Omental fat pad (tissue), 4 donors: ENCODE measurements at places on chromosomes 5 and 9. TPM values are rescaled to one million over a fixed set of nuclear protein-coding genes. Genes with fewer than 3 reads are reported as not detected.

Gene GAPT
- total RNA-seq = 1.1 TPM

Gene PCDHB13
- total RNA-seq = 3.6 TPM

DNA sequence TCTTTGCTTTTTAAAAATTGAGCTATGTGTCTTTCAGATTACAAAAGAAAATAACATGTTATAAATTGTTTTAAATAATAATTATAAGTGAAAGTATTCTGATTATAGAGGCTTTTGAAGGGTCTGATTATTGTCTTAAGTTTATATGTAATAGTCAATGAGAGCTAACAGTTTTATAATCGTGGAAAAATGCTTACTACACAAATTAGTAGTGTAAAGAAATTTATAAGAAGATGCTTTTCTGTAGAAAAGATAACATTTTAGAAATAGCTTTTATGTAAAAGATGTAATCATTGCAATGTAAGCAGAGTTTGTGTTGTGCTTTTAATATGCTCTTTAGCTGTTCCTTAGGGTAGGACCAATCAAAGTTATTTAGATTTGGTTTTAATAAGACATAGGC, 18.6 kb downstream of the RBM27 start:
- DNase-seq = no peak

DNA sequence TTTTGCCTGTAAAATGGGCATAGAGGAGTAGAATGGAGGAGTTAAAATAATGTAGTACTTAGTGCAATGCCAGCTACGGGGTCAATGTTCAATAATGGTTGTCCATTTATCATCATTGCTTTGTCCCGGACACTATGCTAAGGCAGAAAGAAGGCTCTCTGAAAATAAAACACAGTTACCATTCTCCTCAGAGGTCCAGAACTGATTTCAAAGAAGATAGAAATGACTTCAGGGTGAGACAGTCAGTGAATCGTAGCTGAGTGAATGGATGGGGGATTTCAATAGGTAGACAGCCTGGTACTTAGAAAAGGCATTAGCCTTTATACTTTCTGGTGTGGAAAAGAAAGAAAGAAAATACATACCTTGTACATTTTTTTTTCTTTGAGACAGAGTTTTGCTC, 1.2 kb upstream of the AK3 start:
- no peak for DNase-seq

DNA sequence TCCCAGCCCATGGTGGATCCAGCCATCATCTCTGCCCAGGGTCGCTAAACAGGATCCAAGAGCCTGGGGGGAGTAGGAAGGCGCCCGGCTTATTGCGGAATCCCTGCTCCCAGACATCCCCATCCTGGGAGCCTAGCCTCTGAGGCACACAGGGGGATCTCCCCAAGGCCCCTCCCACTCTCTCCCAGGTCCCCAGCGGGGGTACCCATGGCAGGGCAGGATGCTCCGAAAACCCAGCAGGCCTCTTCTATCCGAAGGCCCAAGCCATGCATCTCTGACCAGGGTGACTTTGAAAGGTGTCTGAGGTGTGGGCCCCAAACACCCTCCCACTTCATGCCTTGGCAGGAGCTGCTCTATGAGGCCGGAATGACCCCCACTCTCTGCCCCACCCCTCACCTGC, 81.7 kb upstream of the RUFY1 start:
- no peak for DNase-seq

DNA sequence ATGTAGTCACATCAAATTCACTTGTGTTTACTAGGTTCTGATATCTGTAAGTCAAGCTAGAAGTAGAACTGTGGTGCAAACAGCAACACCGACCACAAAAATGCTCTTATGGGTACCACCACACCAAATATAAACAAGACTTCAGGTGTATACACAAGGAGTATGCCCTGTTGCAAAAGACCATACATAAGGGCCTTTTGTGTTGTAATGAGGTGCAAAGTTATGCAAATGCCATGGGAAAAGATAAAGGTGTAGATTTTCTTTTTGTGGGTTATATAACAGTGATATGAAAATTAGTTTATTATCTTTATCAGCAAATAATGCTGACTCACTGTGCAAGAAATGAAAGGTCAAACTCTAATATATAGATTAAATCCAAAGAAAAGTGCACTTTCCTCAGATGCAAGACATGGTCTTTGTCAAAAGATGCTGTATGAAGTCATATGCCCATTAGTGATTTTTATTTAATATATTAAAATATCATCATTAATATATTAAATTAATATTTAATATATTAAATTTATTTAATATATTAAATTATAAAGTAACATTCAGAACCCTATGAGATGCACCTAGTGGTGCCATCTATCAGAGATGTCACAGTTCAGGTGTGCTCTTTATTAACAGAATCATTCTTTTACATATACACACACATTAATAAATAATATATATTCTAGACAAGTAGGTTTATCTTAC, 26.7 kb upstream of the ALDH1A1 start:
- DNase-seq = no peak
